Nasal cavity respiratory epithelium epithelial cell of viscerocranial mucosa (primary cell): ENCODE measurements at places on chromosomes 2 and 18. TPM values are rescaled to one million over a fixed set of nuclear protein-coding genes. Genes with fewer than 3 reads are reported as not detected.

Gene DUSP2
- total RNA-seq = 6.2 and 13.0 TPM in 2 replicates

Gene RRM2
- total RNA-seq = 0.57 and 1.0 TPM in 2 replicates

Gene TCF23
- total RNA-seq = under 0.01 TPM in 1 of 2 replicates, not detected in the other

Gene CCDC148
- 0.34 and 0.71 TPM in 2 replicates for total RNA-seq

Gene SP5
- total RNA-seq = not detected in 2 replicates

Gene ZNF24
- 35.5 and 40.6 TPM in 2 replicates for total RNA-seq

Gene PARD3B
- total RNA-seq = 3.0 and 3.1 TPM in 2 replicates

Gene RIF1
- 36.9 and 56.7 TPM in 2 replicates for total RNA-seq

Gene NR4A2
- 0.34 and 0.57 TPM in 2 replicates for total RNA-seq

Gene GMCL1
- 14.3 and 21.2 TPM in 2 replicates for total RNA-seq

Gene ACMSD
- total RNA-seq = not detected in 2 replicates

Gene FLACC1
- total RNA-seq = 0.34 and 0.71 TPM in 2 replicates

Gene PLGLB1
- 0.34 and 1.4 TPM in 2 replicates for total RNA-seq

Gene MC2R
- total RNA-seq = not detected in 2 replicates

Gene MARCHF4
- under 0.01 TPM in 1 of 2 replicates, not detected in the other for total RNA-seq

Gene POTEJ
- not detected in 2 replicates for total RNA-seq

Gene ABCA12
- total RNA-seq = 26.7 and 27.8 TPM in 2 replicates

Gene ITPRIPL1
- total RNA-seq = 1.4 and 2.3 TPM in 2 replicates

Gene EFHD1
- 0.07 TPM in 1 of 2 replicates, not detected in the other for total RNA-seq

Gene GRHL1
- 32.5 and 85.2 TPM in 2 replicates for total RNA-seq

Gene NPHP1
- 1.4 and 2.4 TPM in 2 replicates for total RNA-seq

Gene NPAS2
- total RNA-seq = 17.8 and 28.8 TPM in 2 replicates

Gene PARD6G
- 15.7 and 34.5 TPM in 2 replicates for total RNA-seq

Gene THOC1
- 35.9 and 42.6 TPM in 2 replicates for total RNA-seq

Gene BOLL
- total RNA-seq = not detected in 2 replicates

Gene SLC25A52
- total RNA-seq = under 0.01 and 0.28 TPM in 2 replicates

Gene SNTG2
- total RNA-seq = 0.14 TPM in 1 of 2 replicates, not detected in the other

Gene ZNF142
- total RNA-seq = 6.5 and 19.0 TPM in 2 replicates

Gene SLC11A1
- 0.34 and 0.64 TPM in 2 replicates for total RNA-seq

Gene SLC14A1
- not detected in 2 replicates for total RNA-seq

Gene MATN3
- 0.34 and 1.00 TPM in 2 replicates for total RNA-seq

Gene CRACDL
- 0.34 and 12.7 TPM in 2 replicates for total RNA-seq

Gene TMX3
- total RNA-seq = 49.3 and 60.8 TPM in 2 replicates

Gene ADGRF3
- total RNA-seq = 0.07 TPM in 1 of 2 replicates, not detected in the other

Gene TRIM43
- under 0.01 TPM in 1 of 2 replicates, not detected in the other for total RNA-seq

Gene NYAP2
- total RNA-seq = under 0.01 TPM in 1 of 2 replicates, not detected in the other

Gene MPP4
- total RNA-seq = under 0.01 and 0.07 TPM in 2 replicates
